ENCODE measurements at places on chromosomes 4 and X.

DNA sequence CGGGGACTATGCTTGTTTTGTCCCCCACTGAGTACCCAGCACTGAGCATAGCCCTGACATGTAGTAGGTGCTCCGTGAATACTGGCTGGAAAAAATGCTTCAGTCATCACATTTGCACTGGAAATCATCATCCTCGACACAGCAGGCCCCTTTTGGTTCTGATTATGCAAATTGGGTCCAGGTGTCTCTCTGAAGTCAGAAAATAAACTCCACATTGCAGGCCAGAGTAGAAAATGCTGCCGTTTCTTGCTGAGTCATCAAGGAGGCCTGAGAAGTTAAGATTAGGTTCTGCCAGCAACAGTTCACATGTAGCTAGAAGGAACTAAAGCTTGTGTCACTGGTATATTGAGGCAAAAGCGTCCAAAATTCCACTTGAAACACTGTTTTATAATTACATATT, 15.0 kb upstream of the STK32B start:
- DNase-seq: no peak

- DNase-seq: no peak
Measured at GRCh38 chr4:2095236-2096072, 36.3 kb downstream of the NAT8L start.

GRCh38 chr4:87545052-87545451, 15.9 kb upstream of the SPARCL1 start:
- DNase-seq: no peak

DNA sequence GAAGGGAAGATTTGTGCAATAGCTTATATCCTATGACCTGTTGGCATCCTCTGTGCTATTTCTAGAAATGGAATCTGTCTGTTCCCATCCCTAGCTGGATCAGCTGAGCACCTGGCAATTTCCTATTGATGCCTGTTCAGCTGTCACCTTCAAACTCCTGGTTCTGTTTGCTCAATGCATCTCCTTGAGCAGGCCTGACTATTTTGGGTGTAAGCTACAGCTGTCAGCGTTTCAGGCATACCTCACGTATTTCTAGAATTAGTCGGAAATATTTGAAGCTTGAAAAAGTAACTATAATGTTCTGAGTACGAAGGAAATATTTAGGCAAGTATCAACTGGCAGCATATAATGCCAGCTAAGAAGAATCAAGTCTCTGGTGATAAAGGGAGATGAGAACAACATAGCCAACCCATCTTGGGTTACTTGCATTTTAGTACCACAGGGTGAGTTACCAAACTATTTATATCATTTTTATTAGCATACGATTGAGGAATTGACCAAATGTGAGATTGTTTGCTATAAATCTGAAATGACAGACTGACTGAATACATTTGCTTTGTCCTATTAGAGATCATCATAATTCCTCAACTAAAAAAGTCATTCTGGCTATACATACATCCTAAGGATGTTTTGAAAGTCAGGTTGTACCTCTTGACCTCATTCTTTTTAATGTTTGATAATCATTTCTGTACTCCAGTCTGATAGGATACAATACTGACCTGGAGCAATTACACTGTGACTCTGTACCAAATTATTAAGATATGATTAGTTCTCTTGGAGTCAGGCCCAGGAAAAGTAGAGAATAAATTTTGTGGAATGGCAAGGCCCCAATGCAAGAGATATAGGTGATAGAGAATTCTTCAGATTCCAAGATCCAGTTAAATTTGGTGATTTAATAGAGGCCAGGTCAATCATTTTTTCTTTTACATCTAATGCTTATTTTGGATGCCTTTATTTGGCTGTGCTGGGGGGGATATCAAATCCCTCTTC, 36.4 kb upstream of the PLAC1 start:
- no peak for DNase-seq

DNA sequence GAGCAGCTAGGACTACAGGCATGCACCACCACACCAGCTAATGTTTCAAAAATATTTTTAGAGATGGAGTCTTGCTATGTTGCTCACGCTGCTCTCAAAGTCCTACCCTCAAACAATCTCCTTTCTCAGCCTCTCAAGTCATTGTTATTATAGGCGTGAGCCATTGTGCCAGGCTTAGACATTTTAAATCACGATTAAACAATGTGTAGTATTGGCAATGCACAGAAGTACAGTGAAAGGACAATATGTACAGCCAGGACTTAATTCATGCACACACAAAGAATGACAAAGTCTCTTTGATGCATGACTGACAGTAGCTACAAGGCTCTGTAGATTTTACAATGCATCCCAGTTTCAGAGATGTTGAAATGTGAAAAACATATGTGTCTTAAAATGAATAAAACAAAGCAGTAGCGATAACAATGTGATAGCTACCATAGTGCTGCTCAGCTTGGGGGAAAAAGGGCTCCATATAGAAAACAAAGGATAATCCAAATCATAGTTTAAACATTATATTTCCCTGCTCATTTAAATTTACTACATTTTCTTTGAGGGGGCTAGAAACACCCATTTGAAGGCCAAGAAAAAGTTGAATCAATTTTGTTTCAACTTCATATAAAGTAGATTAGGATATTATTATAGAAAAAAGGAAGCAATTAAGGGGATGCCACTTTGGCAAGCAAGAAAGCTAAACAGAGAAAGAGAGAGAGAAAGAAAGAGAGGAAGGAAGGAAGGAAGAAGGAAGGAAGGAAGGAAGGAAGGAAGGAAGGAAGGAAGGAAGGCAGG, 272.4 kb upstream of the SMIM31 start:
- DNase-seq: no peak

GRCh38 chr4:184823014-184823413, 2.8 kb downstream of the ACSL1 start:
- DNase-seq: no peak

DNA sequence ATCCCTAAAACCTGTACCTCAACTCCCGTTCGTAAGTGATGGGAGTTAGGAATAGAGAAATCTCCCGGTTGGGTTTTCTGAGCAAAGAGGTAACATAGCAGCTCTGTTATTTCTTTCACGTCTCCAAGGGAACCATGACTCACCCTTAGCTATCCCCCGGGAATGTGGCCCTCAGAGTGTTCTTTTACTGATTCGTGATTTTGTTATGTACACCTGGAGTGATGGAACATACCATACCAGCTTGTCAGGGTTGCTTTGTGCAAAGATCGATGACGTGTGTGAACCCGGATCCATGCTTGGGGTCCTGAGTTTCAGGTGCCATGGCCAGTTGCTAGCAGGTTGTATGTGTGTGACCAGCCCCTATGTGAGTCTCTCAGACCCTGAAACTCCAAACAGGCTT, 52.6 kb downstream of the HPRT1 start:
- DNase-seq: no peak

DNA sequence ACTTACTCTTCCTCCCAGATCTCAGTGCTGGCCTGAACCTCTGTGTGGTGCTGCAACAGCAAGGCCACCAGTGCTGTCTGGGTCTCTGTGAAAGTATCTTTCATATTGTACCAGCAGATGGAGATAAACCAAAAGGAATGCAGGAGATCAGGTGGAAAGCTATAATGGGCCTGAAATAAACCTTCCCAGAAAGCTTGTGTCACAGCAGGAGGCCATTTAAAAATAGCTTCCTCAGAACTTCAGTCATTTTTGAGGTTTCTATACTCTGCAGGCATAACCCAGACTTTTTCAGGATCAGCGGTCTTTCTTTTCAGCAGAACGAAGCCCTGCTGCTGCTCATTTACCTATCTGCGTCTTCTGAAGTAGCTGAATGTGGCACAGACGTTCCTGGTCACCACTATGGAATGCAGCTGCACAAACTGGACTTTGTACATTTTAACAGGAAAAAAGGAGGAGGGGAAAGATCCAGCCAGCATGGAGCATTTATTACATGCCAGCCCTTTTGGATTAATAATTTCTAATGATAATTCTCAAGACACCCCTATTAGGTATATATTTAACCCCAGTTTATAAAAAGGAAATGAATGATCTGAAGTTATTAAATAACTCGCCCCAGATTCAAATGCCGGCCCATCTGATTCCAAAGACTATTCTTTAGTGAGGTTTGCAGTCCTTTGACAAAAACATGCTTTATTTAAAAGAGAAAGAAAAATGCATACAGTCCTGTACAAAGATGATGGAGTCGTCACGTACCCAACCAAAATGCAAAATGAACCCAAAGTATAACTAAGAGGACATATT, 119.7 kb downstream of the NFKB1 start:
- DNase-seq: no peak

DNA sequence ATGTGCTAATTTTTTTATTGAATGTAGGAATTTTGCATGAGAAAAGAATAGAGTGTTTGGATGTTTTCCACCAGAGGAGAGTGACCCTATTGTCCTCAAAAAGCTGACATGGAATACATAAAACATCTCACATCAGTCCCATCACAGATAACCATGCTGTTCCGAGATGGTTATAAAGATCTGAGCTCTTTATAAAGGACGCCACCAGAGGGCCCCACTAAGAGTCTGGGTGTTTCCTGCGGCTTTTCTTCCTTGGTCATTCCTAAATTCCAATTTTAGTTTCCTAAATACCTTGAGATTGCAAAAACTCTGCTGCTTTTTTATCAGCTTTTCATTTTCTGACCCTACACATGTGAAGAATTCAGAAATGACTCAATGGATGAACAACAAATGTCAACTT, 504.5 kb upstream of the FRG1 start:
- DNase-seq: no peak

- no peak for DNase-seq
Measured at GRCh38 chrX:19350941-19351384, 7.2 kb downstream of the PDHA1 start.

DNA sequence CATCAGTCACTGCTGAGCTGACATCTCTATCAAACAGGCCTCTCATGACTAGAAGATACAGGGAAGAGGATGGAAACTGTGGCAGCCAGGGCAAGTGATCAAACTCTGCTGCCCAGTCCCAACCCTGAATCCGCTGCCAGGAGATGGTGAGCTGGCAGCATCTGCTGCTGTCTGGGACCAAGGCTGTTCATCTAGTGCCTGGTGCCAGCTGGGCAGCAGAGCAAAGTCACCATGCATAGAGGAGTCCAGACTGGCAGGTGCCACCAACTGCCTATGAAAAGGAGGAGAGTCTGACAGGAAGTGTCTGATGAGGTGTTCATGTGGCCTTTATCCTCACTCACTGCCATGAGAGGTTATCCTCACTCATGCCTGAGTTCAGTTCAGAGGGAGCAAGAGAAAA, 518.9 kb downstream of the MID1IP1 start:
- DNase-seq: no peak

DNA sequence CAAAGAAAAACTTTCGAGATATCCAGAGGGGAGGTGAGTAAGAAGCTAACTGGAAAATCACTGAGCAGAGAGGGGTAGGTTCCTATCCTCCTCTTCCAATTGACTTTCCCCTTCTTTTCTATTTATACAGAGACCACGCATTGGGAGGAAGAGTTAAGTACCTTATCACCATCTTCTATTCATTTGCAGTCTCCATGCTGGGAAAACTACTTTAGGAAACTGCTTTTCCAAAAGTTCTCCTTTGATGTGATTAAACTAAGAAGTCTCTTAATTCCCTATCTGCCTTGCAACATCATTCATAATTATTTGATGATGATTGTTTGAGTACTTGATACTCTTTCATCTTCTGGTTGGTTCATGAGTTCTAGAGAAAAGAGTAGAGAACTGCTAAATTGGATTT, 306.6 kb downstream of the PPP3CA start:
- no peak for DNase-seq

GRCh38 chrX:29196501-29196900, 609.3 kb downstream of the IL1RAPL1 start:
- DNase-seq: no peak

DNA sequence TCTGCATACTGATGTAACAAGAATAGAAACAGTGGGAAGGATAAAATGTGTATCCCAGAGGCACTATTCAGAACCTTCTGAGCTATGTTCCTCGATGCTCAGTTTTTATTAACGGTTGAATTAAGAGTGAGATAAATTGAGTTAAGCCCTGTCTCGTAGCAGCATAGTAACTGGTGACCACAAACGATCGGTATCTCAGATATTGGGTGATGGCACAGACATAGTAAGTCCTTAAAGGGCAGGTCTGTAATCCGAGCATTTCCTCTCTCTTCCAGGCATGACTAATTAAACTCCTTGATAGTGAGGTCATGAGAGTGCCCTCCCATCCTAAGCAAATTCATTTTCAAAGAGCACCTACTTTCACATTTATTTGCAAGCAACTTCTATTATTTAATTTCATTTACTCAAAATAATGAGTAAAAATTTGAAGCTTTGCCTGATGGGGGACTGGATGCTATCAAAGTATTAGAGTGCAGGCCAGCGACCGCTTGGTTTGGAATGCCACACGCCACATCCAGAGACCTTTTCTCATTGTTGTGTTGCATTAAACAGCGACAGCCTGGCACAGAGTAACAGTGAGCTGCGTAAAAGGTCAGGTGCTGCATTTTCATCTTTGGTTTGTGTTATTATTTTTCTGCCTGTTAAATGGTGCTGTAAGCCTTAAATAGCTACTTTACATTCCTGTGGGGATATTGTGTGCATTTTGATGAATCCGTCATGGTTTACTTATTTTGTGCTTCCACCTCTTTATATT, 101.9 kb downstream of the PCDH7 start:
- no peak for DNase-seq

DNA sequence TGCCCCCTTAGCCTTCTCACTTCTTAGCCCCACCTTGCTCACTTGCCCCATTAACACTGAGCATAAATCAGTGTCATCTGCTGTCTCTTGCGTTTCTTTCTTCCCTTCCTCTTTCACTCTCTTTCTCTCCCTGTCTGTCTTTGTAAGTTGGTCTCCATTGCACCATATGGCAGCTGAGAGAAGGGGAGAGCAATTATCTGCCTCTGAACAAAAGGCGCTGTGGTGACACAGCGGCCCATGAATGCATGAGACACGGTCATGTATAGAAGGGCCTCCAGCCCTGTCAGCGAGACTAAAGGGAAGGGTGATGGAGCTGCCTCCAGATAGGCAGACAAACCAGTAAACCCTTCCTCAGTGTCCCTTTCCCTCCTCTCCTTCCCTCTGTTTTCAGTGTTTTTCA, 88.8 kb upstream of the PCDH18 start:
- DNase-seq: no peak

GRCh38 chr4:6614701-6615230, 25.7 kb upstream of the MRFAP1 start:
- DNase-seq: no peak

DNA sequence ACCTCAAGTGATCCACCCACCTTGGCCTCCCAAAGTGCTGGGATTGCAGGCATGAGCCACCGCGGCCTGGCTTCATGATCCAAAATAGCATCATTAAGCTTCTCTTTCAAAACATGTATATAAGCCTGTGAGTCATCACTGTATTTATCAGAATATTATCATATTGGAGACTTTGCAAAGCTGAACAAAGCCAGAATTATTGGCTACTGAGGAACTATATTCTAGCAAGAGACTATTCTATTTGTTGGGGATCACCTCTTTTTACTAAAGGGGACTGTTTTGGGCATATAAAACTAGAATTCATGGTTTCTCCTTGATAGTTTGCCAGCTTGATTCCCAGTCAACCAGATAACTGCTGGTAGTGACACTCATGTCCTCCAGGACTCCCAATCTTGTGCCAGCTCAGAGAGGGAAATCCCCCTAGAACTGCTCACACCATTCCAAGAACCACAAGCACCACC, 40.1 kb downstream of the TET2 start:
- DNase-seq: no peak

All from activated CD8-positive, alpha-beta memory T cell treated with anti-CD3 and anti-CD28 coated beads for 1 hour (primary cell).